Activated CD4-positive, alpha-beta T cell treated with anti-CD3 and anti-CD28 coated beads, Interleukin-2, Interleukin-4, amounts not matched to agents 100 ng/mL and 50 ng/mL, durations not matched to agents 16 hours and 8 hours (primary cell): ENCODE measurements at places on chromosomes 13 and 19.

DNA sequence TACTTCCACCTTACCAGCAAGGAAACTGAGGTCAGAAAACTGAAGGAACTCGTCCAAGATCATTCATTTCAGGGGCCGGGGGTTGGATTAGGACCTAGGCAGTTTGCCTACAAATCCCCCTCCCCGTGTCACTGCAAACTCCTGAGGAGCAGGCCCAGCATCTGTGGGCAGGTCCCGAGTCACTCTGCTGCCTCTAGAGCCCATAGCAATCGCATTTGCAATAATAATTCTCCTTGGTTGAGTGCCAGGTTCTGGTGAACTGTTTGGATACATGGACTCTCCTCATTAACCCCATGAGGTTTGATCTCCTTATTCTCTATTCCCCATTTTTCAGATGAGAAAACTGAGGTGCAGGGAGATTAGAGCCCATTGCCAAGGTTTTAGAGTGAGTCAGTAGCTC lies 903 bp downstream of the PIN1 start:
- no peak for DNase-seq

GRCh38 chr13:96193728-96194310 lies 103.9 kb downstream of the HS6ST3 start:
- DNase-seq = no peak

GRCh38 chr13:110449219-110450015 lies 112.1 kb downstream of the RAB20 start:
- no peak for DNase-seq

DNA sequence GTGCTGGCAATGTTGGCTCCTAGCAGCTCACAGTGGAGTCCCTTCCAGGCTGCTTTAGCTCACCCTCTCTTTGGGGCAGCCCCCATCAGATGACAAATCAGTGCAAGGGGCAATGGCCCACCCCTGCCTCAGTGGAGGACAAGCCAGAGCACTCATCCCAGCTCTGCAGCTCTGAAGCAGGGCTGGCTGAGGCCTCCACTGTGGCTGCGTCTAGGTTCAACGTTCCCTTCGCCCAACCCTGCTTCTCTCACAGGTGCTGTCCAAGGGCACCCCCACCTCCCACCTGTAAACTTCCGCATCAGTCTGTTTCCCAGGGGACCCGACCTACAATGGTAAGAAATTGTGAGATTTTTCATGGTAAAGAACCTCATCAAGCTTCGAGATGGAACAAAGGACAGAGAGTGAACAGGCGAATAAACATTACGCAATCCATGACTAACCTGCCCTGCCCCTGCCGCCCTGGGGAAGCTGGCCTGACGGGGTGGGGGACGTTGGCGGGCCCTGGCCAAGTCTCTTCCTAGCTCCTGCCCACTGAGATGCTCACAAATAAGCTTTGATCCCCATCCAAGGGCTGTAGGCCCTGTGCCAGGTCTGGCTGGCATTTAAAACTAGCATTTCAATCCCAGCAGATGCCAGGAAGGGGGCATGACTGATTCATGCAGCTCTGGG lies 40.5 kb downstream of the DZIP1 start:
- no peak for DNase-seq

GRCh38 chr13:37087486-37087885 lies 18.0 kb downstream of the CSNK1A1L start:
- DNase-seq = no peak

GRCh38 chr13:109816808-109817203 lies 30.4 kb upstream of the IRS2 start:
- DNase-seq = no peak

DNA sequence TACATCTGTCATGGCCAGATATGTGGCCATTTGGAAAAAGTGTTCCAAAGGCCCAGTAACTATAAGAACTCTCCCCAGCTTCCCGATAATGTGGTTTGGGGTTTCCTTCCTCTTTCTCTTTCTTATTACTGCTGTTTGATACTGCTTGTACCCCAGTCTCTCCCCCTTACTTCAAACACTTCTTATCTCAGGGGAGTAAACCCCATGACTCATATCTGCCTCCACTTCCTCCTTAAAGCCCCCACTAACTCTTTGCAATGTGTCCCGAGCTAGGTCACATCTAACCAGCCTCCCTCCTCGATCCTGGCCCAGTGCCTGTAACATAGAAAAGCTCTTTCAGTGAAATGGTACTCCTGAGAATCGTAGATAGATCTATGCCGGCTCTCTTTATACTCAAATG lies 82.4 kb upstream of the STARD13 start:
- DNase-seq = no peak

DNA sequence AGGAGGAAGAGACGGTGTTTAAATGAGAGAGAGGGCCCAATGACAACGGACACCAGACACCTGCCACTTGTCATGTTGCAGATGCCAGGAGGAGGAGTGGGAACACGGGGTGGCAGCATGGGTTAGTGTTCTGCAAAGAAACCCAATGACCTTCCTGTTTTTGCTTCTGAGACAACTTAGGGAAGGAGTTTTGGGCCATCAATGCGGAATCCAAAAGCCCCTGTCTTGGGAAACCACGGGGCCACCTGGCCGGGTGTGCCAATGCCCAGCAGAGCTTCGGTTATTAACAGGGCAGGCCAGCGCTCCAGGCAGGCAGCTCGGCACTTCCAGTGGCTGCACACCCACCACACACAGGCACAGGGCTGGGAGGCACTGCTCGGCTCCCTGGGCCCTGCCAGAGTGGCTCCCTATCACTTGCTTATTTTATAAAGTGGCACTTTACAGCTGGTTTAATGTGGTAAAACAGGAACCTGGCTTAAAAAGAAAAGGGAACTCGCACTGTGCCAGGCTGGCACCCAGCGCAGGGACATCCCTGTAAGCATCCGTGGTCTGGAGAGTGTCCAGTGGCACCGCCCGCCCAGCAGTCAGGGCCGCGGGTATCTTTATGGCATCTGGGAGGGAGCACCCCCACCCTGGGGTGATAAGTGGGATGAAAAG lies 19.1 kb downstream of the ELL start:
- DNase-seq = no peak
